ENCODE measurements at places on chromosomes 4 and X.
A peak's percentile ranks its signal among the peaks of the same experiment; 100 is the strongest.

- no peak for DNase-seq
Observed at GRCh38 chr4:58274553-58274952, 1164.4 kb upstream of the IGFBP7 start.

- DNase-seq: peak; percentile 78
Observed at GRCh38 chrX:20517565-20517964, 250.9 kb upstream of the RPS6KA3 start.

DNA sequence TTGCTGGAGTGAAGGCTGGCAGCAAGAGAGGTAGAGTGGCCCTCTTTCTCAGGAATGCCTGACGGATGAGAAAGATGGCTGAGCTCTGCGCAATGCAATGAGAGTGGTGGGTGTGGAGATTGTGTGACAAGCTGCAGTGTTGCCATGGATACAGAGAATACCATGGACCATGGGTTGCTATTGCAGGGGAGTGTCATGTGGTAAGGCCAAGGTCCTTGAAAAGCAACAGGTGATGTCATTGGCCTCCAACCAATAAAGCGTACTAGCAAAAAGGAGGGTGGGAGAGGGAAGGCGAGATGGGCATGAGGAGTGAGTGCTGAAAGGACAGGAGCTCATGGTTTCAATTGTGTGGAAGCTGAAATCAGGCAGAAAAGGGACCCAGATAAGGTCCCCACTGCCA lies 1.8 kb downstream of the PNMA5 start:
- DNase-seq: no peak

DNA sequence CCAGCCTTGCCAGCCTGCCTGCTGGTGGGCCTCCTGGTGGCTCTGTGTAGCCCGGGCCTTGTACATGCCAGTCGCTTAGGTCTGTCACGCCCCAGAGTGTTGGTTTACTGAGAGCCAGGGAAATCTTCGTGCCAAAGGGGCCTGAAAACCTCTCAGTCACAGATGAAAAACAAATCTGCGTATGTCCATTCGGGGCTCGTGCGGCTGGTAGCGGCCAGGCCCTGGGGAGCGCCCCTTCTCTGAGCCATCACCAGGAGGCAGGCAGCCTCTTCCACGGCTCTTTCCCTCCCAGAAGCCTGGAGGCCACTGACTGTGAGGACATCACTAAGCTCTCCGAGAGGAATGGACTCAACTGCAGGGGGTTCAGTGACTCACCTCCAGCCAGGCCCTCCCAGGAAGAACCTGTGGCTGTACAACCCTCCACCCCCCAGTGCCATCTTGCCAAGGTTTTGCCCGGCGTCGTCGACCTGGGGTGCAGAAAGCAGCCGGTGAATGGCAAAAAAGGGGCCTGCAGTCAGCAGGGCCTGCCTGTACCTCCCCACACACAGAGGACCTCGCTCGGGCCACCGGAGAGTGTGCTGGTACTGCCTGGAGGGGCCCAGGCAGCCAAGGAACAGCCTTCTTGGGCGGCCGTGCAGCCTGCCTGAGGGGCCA lies 162.2 kb downstream of the BCOR start:
- DNase-seq: no peak

DNA sequence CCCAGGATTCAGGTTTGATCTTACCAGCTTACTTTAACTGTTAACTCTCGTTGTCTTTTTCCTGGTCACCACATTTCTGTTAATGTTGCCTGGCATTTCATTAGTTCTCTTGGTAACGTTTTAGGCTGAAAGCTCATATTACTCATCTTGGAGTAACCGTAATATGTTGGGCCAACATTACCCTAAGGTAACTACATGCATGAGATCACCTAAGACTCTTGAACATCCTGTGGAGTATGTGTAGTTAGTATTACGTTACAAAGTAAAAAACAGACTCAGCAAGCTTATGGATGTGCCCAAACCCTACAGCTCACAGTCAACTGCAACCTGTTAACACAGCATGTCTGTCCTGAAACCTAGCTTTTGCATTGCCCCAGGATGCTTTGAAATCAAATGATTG lies 203.3 kb upstream of the HS3ST1 start:
- DNase-seq: no peak

- DNase-seq: peak; percentile 81
Observed at GRCh38 chr4:86233681-86234080, 126.2 kb downstream of the MAPK10 start.

- no peak for DNase-seq
Observed at GRCh38 chrX:148700021-148700420, 199.6 kb downstream of the AFF2 start.

GRCh38 chrX:101368800-101369199 lies 17.2 kb downstream of the BTK start:
- no peak for DNase-seq
